NCI-H1417 (cell line): ENCODE measurements at places on chromosomes 11 and 22.
A peak's percentile ranks its signal among the peaks of the same experiment; 100 is the strongest.

DNA sequence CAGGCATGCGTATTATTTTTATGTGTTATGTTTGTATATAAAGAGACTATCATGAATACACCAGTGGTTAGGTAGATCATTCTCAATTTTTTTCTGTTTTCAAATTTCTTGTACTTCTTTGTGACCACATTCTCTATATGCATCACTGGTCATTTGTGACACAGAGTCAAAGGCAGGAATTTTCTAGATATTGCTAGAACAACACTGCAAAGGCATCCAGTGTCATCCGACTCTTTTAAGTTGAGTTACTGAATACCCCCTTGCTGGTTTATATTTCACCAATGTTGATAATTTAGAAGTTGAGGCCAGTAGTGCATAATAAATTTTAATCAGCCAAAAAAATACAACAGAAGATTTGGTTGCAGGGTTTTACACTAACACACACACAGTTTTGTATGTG is 351.8 kb downstream of the CASP12 start:
- no peak for DNase-seq

DNA sequence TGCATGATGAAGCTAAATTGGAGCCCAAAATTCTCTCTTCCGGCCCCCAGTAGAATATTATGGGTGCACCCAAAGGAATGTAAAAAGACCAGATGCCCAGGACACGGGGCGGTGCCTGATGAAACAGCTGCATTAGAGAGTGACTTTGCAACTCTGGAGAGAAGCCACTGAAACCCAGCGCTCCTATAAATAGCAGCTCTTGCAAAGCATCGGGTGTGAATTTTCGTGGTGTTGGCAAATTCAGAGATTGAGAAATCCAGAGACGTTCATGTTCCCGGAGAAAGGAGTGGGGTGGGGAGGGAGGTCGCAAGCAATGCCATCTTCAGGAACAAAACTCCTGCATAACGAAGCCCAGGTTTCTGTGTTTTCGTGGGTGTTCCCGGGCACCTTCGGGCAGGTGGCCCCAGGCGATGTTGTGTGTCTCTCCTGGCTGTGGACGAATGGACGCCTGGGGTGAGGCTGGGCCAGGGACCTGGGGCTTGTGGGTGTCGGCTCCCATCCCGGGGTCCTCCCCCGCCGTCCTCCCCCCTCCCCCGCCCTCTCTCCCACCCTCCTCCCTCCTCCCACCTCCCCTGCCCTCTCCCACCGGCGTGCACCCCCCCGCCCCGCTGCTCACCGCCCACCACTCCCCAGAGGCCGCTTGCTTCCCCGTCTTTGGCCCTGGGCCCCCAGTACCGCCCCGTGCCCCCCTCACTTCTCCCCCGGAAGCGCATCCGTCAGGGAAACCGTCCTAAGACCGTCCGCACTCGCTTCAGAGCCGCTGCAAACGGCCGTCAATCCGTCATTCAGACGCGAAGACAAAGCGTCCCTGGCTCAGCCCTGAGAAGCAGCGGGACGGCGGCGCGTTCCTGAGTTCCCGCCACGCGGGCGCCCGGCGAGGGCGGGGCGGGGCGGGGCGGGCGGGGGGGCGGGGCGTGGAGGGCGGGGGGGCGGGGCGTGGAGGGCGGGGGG is 26.7 kb upstream of the TOLLIP start:
- DNase-seq = peak; percentile 13

GRCh38 chr22:27638329-27639233 is 163.0 kb downstream of the MN1 start:
- DNase-seq = no peak

GRCh38 chr22:32348031-32348611 is 9.5 kb upstream of the RFPL3 start:
- no peak for DNase-seq

DNA sequence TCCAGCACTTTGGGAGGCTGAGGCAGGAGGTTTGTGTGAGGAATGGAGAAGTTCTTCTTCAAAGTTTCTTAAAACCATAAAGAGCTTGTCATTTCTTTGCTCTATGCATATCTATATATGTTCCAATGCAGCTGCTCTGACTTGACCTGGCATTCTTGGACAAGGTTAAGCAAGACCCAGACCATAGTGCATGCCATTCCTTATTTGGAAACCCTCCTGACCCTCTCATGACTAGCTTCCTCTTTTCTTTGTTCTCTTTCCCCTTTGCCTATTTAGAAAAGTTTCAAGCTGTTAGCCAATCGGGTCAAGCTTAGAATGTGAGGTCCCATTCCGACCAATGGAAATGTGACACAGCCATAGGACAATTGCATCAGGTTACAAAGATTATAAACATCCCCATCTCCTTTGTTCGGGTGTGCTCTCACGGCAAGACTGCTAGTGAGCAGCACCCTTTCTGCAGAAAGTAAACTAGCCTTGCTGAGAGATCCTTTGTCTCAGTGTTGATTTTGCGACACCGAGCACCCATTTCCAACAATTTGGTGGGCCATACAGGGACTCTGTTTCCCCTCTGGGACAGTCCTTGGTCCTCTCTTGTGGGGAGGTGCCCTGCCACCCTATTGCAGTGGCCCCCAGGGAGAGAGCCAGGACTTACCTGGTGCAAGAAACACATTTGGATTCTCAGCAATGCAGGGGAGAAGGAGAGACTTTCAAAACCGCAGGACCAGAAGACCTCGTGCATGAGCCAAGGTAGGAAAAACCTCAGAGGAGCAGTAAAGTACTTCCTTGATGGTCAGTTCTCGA is 39.9 kb upstream of the ANO1 start:
- no peak for DNase-seq

GRCh38 chr22:42805998-42806830 is 50.9 kb downstream of the ARFGAP3 start:
- DNase-seq = no peak

GRCh38 chr11:453564-453963 is 3.5 kb downstream of the PTDSS2 start:
- DNase-seq = no peak

GRCh38 chr11:35083431-35084238 is 55.3 kb upstream of the CD44 start:
- peak; percentile 5 for DNase-seq

- no peak for DNase-seq
Observed at GRCh38 chr11:78251083-78251775, 62.5 kb downstream of the USP35 start.

DNA sequence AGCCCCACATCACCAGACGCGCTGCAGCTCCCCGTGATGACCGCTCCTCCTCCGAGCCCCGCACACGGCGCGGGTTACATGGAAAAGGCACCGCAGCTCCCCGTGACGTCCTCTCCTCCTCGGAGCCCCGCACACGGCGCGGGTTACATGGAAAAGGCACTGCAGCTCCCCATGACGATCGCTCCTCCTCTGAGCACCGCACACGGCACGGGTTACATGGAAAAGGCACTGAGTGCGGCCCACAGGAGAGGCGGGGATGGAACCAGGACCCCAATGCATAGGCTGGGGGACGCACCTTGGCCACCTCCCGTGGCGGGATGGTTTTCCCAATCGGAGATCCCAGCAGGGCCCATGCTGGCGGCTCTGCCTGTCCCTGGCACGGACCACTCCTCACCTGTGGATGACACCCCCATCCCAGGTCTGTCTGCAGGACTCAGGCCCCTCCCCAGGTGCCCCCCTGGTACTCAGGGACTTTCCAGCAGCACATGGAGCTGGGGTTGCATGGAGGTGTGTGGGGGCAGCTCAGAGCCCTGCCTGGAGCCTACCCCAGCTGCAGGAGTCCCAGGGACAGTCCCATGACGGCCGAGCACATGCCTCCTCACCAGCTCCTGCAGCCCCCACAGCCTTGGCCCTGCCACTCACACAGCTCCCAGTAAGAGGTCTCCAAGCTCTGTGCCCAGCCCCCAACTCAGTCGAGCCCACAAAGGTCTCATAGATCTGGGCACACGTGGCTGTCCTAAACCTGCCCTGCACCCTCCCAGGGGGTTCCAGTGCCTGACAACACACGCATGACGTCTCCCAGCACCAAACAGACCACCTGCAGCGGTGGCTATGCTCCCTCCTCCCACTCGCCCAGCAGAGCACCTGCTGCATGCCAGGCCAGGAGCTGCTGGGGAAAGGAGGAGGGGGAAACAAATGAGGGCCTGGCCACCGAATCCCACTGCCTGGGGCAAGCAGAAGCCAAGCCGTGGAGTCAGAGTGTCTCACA is 166.6 kb downstream of the BRD1 start:
- DNase-seq = no peak

DNA sequence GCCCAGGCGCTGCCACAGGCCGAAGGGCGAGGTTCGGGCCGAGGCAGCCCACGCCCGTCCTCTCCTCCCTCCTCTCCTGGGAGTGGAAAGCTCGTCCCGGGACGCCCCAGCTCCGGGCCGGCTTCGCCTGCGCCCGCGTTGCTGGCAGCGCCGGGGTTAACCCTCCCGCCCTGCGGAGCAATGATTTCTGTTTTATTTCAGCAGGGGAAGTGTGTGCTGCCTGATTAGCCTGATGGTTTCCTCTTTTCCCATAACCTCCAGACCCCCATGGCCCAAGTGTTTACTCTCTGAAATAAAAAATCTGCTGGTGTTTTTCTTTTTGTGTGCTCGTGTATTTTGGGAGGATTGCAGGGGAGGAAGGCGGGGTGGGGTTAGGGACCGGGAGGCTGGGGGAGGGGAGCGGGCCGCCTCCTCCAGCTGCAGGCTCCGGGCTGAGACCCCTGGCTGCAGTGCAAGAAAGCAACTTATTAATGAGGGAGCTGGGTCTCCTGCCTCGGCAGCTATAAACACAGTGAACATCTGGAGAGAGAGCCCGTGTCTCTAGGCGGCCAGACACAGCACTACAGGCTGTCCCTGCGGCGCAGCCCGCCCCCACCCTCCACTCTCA is 38.6 kb downstream of the ETS1 start:
- DNase-seq = no peak

GRCh38 chr11:72146625-72147024 is 11.1 kb downstream of the FOLR3 start:
- DNase-seq = no peak

DNA sequence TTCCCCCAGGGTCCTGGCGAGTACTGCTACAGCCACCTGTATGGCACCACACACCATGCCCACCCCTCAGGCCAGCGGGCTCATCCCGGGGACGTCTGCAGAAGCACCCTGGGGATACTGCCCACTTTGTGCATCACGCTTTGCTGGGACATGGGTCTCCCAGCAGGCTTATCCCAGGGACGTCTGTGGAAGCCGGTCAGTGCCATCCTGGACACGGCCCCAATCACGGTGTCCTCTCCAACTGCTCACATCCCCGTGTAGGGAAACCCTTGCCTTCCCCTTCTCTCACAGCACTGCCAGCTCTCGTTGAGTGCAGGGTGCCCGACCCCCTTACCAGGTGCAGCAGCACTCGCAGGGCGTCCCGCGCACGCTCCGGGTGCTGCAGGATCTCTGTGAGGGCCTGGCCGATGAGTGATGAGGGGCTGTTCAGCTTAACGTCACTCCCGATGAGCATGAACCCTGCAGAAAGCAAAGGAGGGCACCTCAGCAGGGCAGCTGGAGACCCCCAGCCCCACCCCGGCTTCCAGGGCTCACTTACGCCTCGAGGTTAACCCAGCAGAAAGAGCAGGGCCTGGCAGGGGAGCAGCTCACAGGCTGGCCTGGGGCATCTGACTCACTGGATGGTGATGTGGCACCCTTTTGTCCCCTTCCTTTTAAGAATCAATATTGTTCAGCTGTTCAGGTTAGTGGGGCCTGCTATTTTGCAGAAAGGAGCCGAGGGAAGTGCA is 76.9 kb upstream of the PITPNB start:
- DNase-seq = no peak

DNA sequence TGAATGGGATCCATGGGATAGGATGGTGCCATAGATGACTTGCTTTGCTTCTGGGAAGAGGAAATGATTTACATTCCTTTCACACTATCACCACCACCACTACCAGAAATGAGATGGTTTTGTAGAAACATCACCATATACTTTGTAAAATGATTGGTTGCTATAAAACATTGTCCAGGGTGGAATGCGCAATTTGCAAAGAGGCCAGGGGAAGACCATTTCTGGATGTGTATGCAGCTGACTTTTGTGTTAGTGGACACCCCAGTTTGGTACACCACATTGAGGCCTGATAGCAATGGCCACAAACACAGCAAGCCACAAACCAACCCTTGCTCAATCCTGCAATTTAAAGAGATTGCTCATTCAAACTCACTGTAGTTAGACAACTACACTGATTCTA is 56.7 kb upstream of the RCN1 start:
- no peak for DNase-seq

- no peak for DNase-seq
Observed at GRCh38 chr22:36544107-36544620, 15.2 kb upstream of the EIF3D start.

DNA sequence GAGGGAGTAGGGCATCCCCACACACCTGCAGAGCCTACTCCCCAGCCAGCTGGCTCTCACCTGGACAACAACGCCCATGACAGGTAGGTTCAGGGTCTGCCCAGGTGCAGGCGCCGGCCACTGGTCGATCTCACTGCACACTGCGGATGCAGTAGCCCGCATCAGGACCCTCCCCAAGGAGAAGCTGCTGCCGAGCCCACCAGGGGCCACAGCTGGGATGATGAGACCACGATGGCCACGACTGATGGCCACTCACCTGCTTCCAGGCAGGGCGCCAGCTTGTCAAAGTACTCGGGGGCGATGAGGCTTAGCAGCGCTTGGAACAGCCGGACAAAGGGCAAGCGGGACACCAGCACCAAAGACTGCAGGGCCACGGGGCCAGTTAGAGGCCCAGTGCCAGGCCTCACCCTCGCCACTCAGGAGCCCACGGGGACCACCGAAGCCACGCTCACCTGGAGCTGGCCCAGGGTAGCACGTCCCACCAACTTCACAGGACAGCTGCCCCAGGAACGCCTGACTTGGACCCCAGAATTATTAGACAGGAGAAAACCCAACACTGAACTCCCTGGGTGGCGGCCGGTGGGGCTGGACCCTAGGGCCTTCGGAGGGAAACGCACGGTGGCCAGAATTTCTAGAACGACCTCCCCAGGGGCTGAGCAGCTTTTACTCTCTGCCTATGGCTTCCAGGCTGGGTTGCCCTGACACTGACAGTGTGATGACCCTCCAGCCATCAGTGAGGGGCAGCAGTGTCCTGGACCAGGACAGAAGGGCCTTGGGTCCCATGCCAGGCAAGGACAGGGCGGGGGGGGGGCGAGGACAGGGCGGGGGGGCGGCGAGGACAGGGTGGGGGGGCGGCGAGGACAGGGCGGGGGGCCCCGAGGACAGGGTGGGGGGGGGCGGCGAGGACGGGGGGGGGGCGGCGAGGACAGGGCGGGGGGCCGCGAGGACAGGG is 8.9 kb upstream of the PLXNB2 start:
- no peak for DNase-seq

DNA sequence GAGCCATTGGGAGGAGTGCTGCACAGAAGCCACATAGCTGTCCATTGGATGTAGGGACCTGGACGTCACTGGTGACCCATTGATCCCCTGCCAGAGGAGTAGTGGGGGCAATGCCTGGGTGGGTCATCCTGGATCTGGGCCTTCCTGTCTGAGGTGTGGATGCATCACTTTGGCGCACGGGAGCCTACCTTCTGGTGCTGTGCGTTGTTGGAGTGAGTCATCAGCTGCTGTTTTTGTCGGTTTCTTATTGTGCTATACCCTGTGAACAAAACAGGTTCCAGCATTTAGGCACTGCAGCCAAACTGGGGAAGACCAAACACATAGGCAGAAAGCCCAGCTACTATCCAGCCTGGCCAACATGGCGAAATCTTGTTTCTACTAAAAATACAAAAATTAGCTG is 3.2 kb downstream of the TAF6L start:
- no peak for DNase-seq

- no peak for DNase-seq
Observed at GRCh38 chr22:23789638-23790037, 2.9 kb downstream of the SMARCB1 start.

GRCh38 chr11:87019613-87020271 is 18.0 kb upstream of the TMEM135 start:
- no peak for DNase-seq

- peak; percentile 68 for DNase-seq
Observed at GRCh38 chr11:44556735-44557409, 8.6 kb upstream of the CD82 start.

GRCh38 chr22:41311487-41311886 is 10.2 kb downstream of the ZC3H7B start:
- DNase-seq = no peak
